ENCODE measurements at places on chromosomes 1 and 21.

DNA sequence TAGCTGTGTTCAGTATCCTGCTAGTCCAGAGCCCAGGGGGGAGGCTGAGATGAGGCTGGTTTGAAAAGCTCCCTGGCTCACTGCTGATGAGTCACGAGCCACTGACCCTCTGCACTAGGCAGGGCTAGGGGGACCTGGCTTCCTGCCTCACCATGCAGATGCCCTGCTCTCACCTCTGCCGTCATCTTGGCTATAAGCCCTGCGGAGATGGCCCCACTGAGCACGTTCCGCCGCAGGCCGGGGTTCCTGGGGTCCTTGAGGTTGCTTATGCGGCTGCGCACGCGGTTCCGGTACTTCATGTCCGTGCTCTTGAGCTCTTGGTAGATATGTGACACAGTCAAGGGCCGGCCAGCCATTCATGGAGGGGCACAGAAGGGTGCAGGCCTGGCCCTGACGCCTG is 24.1 kb upstream of the ZNF436 start:
- no peak for DNase-seq

DNA sequence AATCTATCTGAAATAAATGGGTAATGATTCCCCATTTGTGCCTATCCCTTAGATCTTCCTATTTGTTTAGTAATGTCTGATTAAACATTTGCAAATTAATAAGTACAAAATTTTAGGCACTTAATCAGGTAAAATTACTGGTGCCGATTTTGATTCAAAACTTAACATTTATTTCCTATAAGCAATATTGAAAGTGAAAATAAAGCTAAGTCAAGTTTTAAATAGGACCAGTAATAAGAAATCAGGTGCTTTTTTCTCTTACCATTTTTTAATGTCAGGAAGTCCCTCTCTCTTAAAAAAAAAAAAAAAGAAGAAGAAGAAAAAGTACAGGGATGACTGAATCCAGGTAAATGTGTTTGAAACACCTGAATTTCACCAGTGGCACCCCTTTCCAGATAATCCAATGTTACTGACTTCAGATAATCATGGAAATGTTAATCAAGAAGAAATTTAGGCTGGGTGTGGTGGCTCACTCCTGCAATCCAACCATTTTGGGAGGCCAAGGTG is 836 bp upstream of the GBP4 start:
- DNase-seq: no peak

GRCh38 chr1:176625365-176625764 is 162.4 kb downstream of the PAPPA2 start:
- DNase-seq: no peak

DNA sequence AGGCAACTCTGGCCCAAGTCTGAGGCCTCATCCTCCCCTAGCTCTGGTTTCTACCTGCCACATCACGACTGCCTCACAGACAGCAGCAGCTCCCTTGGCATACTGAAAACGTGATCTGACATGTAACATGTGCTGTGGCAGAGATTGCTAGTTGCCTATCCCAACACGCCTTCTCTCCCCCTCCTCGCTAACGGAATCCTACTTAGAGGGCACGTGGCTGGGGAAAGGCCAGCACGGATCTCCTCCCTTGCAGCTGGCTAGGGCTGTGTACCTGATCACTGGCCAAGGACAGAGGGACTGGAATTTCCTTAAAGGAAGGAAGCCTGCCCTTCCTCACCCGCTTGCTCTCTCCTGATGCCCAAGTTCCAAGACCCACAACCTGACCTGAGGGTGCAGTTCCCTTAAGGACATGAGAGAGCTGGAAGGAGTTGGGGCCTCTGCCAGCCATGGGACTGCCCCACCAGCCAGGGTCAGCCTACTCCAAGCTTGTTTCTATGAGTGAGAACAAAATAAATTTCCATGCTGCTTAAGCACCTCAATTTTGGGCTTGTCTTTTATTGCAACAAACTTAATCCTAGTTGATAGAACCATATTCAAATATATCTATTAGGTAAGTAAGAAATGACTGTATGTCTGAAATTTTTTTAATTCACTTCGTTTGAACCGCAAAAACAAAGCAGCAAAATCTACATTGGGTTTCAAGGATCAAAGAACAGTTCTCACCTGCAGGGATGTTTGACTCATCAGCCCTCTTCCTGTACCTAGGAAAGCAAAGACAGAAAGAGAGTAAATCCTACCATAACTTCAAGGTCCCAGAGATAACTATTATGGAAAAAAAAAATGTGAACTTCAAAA is 7.2 kb downstream of the SETD4 start:
- no peak for DNase-seq

- DNase-seq: no peak
Observed at GRCh38 chr1:98817821-98818220, 156.3 kb downstream of the SNX7 start.

GRCh38 chr1:52751589-52752483 is 25.6 kb downstream of the ZYG11B start:
- no peak for DNase-seq

GRCh38 chr1:53470155-53470554 is 11.0 kb downstream of the DMRTB1 start:
- no peak for DNase-seq

DNA sequence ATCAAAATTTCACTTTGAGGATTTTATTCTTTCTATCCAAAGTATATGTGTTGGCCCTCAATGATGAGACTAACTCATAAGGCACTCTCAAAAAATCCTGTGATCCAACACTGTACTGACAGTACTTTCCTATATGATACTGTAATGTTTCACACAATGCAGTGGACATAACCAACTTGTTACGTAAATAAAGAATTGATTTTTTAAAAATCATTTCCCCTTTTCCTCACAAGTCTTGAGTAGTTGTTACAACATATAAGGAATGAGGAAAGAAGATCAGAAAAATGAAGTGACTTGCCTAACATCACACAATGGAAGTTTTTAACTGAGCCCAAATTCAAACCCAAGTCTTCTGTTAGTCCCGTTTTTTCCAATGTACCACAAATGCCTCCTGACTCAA is 17.2 kb downstream of the PTP4A2 start:
- DNase-seq: no peak

DNA sequence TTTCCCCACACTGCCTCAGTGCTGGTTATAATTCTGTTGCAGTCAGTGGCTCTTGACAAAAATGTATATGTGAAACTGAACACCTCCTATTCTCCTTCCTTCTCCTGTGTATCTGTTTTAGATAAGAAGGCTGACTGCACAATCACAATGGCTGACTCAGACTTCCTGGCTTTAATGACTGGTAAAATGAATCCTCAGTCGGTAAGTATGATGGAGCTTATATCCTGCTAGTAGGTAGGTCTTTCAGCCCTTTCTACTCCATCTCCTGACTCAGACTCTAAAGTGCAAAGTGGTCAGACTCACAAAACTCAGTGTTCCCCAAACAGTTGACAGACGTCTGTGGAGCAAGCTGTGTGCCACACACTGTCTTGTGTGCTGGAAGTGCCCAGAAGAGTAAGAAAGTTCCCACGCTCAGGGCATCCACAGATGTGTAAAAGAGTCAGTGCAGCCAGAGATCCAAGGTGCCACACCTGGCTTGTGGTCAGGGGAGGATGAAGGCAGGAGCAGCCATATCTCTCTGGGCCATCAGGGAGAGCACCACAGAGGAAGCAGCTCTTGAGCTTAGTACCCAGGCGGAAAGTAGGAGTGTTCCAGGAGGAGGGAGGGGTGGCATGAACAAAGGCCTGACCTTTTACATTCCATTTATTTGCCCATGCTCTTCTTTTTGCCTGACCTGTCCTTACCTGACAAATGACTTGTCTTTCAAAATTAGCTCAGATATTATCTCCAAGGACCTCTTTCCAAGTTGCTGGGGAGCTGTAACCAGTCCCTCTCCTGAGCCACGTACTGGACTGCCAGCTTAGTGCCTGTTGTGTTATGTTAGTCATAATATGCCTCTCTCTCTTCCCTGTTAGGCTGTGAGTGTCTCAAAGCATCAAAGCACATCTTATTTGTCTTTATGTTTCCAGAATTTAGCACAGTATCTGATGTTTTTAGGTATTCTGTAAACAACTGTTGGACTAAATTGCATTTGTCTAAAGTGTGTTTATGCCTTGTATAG is 14.0 kb upstream of the PODN start:
- no peak for DNase-seq

DNA sequence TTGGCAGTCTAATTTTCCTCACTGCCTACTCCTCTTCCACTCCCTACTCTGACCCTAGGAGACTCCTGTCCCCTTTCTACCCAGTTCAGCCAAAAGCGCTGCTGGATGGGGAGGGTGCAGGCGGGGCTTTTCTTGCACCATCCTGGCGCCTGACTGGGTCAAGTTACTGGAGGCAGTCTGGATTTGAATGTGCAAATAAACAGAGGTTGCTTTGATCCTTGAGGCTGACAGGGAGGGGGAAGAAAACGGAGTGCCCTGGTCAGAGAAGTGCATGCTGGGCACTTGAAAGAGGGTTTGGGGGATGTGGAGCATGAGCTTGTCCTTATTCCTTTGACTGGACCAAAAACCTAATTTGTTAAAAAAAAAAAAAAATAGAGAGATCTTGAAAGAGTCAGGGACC is 76.8 kb upstream of the SOX13 start:
- no peak for DNase-seq

- DNase-seq: no peak
Observed at GRCh38 chr21:32713726-32714125, 14.1 kb downstream of the SYNJ1 start.

GRCh38 chr1:204087893-204088528 is 15.1 kb downstream of the SOX13 start:
- DNase-seq: no peak

DNA sequence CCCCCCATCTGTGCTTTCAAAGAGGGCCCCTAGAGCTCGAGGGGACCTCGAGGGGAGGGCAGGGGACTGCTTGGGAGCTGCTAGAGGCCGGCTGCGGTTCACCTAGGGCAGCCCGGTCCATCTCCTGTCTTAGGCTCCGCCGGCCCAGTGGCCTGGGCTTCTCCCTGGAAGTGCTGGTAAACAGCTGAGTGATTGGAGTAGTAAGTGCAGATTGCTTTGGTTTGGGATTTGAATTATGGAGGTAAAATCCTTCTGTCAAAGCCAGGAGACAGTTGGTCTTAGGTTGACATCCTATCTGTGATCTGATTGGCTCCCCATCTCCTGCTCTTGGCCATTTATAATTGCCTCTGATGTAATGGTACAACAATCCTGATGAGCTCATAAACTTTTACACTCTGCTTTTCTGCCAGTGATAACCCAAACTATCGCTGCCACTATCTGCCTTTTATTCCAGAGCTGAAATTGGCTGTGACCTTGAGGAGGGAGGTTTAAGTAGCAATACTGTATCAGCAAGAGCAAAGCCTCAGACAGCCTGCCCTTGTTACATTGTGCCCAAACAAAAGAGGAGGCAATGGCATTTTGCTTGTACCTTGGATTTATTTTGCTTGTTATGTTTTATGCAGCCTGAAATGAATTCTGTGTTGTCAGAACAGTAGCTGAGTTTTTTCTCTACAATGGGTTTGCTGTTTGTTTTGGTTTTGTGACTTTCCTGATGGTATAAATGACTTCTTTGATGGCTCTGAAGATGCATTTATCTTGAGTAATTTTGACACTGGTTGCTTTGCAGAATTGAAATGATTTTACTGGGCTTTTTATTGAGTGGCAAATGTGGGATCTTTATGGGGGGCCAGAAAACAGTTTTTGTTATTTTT is 2.4 kb downstream of the ARID1A start:
- DNase-seq: no peak

GRCh38 chr1:159000625-159001024 is 9.1 kb upstream of the IFI16 start:
- DNase-seq: no peak

GRCh38 chr1:112375701-112376100 is 20.3 kb upstream of the CTTNBP2NL start:
- DNase-seq: no peak

DNA sequence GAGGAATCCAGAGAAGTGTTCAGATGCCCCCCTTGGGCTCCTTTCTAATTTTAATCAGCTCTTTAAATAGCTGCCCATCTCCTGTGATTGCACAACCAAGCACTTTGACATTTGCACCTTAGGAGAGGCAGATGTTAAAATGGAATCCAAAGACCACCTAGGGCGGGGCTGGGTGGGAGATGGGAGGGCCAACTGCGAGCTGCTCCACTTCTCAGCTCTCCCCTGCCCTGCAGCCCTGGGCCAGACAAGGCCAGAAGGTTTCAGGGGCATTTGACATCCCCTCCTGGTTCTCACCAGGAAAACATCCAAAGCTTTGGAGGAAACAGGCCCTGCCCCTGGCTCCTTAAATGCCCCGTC is 106.9 kb downstream of the DHRS3 start:
- DNase-seq: no peak

DNA sequence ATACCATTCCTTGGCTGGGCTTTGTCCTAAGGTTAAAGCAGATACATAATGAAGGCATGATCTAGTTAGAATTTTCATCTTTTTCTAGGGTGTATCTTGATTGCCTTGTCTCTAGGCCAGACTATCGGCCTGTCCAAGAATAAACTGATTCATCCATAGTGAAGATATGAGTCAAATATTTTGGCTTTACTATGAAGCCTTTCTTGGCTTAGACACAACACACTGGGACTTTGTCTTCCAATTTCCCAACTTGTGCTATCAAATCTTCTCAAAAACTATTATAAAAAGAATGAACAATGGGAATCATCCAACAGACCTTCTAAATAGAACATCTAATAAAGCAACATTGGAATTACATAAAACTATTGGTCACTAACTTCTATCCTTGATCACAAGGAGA is 64.8 kb downstream of the WARS2 start:
- DNase-seq: no peak

DNA sequence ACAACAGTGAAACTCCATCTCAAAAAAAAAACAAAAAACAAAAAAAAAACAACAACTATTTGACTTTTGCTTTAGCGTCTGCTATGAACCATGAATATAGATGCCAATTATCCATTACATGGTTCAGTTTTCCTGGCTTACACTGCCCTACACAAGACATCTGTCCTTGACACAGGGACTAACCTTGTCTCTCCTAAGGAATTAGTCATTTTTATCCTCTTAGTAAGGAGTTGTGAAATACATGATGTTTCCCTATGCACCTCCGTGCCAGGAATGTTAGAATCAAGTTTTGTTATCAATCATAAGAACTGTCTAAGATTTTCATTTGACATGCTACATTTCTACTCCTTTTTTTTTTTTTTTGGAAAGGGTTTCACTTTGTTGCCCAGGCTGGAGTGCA is 241.8 kb downstream of the KIF26B start:
- no peak for DNase-seq

DNA sequence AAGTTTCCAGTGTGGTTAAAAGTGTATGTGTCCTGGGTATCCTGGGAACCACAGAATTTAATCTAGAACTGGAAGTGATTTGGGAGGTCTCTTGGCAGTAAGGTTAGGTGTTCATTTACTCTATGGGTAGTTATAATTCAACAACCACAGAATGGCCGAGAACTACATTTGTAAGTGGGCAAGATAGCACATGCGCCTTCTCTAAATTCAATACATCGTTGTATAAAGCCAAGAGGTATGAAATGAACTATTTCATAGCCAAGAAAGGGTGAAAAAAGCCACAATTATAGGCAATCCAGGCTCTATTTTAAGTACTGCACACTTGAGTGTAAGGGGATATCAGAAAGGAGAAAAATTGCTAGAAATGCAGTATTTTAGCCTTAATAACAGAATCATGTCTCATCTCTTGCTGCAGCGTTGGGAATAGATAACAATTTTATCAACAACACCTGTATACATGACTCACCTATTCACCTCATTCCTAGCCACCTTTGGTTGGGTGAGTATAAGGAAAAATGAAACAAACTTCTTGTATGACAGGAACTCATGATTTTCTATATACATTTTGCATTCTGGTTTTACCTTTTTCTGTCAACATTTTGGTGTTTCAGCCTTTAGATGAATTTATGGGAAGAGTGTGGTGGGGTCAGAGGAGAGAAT is 4.5 kb downstream of the SDCCAG8 start:
- no peak for DNase-seq

GRCh38 chr1:39113109-39113743 is 87.1 kb downstream of the NDUFS5 start:
- DNase-seq: no peak

Measured in stimulated activated CD4-positive, alpha-beta T cell treated with anti-CD3 and anti-CD28 coated beads, Interleukin-1b, Interleukin-23, amount 100 ng/mL, for 1 hour (primary cell).